Kasumi-1 (cell line): ENCODE measurements at places on chromosomes 11 and 22.
A peak's percentile ranks its signal among the peaks of the same experiment; 100 is the strongest.

- peak; percentile 16 for DNase-seq
These were observed 690 bp downstream of the CSNK1E start for GRCh38 chr22:38316364-38317121.

DNA sequence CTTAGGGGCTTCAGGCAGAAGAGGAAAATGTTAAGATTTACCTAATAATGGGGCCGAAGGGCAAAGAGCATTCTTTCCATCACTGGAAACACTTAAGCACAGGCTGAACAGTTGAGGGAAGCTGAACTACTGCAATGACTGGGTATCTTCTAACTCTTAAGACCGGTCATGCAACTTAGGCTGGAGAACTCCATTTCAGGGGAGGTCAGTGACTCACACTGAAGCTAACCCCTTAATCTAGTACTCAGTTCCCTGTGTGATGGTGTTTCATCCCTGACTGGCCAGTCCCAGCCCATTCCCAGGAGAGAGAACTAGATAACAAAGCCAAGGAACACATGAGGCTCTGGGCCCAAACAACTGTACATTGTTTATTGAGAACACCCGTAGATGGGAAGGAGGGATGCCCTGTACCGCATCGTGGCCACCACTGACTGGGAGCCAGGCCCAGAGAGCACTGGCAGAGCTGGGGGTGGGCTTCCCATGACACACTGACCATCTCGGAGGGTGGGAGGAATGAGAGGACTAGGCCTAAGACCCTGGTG lies 10.5 kb downstream of the RPL27A start:
- no peak for DNase-seq

GRCh38 chr22:19635644-19636043 lies 78.7 kb upstream of the SEPTIN5 start:
- no peak for DNase-seq

DNA sequence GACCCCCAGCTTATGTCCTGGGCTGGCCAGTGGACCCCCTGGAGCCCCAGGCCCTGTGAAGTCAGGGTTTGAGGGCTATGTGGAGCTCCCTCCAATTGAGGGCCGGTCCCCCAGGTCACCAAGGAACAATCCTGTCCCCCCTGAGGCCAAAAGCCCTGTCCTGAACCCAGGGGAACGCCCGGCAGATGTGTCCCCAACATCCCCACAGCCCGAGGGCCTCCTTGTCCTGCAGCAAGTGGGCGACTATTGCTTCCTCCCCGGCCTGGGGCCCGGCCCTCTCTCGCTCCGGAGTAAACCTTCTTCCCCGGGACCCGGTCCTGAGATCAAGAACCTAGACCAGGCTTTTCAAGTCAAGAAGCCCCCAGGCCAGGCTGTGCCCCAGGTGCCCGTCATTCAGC lies 24.6 kb downstream of the CSF2RB start:
- DNase-seq: no peak

DNA sequence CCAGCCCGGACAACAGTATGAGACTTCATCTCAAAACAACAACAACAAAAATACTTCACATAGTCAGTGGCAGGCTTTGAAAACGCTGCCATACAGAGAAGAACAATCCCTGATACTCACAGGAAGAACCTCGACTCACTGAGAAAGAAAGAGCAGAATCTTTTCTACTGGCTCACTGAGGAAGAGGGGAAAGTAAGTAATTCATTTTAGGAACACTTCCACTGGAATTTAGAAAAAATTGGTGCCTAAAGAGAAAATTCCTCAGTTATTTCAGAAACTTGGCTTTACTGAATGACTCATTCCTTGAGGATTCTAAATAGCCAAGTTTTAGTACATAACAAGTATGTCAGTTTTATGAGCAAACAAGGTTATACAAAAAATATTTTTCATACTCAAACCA lies 12.3 kb downstream of the NARS2 start:
- DNase-seq: no peak

- no peak for DNase-seq
These were observed 331.1 kb upstream of the PITPNB start for GRCh38 chr22:28250036-28250695.

DNA sequence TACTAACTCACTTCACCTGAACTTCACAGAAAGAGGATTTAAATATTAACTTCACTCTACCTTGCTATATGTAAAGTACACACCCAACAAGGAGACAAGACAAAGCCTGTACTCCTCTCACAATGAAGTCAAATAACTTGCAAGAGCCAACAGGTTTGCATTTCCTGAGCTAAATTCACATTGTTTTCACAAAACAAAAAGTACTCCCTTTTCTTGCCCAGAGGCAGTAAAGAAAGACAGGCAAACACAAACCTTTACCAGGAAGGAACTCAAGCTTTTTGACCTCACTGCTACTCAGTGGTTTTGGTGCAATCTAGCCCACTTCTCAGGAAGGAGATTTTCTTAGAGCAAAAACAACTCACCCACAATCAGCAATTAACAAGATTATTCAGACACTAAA lies 15.7 kb downstream of the USP28 start:
- DNase-seq: no peak

DNA sequence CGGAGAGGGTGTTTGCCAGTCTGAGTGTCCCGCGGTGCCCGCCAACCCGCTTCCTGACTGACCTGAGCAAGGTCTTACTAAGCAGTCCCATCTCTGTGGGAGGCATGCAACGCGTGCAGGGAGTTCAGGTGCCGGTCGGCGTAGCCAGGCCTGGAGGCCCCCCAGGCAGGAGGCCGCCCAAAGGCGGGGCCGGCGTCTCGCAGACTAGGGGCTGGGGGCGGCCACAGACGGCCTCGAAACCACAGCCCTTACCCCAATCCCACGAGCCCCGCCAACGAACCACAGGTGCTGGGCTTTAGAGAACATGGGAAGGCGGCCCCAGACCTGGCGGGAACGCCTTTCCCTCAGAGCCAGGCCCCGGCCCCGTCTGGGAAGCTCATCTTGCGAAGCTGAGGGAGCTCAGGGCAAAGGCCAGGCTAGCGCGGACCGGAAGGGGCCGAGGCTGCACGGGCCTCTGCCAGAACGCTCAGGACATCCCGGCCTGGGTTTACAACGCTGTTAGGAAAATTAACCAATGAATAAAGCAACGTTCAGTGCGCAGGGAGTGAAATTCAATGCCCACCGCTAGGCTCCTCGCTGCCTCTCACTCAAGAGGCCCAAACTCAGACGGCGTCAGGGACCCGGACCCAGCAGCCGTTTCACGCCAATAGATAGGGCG lies 2.1 kb upstream of the MTFP1 start:
- DNase-seq: no peak
